ENCODE measurements at places on chromosomes 2 and 18.

- no peak for DNase-seq
Measured at GRCh38 chr2:6864923-6865345, 773 bp downstream of the CMPK2 start.

- DNase-seq = no peak
Measured at GRCh38 chr2:205369813-205370212, 312.5 kb upstream of the NRP2 start.

- DNase-seq = no peak
Measured at GRCh38 chr2:120641366-120641771, 94.3 kb upstream of the GLI2 start.

- DNase-seq = no peak
Measured at GRCh38 chr2:227813562-227814353, at the start of gene CCL20. Gene CCL20 (plus strand): TSS chr2:227813842. CDS start chr2:227813912, 70 bp downstream.

DNA sequence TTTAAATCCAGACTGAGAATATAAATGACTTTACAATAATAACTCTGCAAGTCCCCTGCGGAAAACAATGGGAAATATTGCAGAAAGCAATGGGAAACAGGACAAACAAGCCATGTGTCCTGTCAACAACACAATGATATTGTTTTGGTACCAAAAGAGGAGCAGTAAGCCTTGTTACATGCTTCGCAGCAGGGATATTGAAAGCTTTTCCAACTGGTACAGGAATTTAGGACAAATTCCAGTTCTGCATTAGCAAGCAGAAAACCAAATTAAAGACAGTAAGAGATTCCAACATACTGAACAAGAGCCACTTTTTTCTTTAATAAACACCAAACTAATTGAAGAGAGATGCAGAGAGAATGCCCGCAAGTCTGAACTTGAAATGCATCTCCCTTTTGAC lies 30.0 kb downstream of the FRZB start:
- DNase-seq = no peak

GRCh38 chr2:226738821-226739544 lies 60.6 kb downstream of the IRS1 start:
- DNase-seq = no peak

DNA sequence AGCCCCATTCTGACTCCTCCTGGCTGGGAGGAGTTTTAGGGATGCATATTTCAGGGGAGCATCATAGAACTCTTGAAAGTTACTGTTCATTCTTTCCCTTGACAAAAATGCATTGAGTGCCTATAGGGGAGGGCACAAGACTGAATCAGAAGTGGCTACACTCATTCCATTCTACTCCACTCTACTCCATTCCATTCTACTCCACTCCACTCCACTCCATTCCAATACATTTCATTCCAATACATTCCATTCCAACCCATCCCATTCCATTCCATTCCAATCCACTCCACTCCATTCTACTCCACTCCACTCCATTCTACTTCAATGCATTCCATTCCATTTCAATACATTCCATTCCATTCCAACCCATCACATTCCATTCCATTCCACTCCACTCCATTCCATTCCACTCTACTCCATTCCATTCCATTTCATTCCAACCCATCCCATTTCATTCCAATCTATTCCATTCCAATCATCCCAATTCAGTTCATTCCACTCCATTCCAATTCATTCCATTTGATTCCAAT lies 110.8 kb downstream of the LOXHD1 start:
- DNase-seq = no peak

- DNase-seq = no peak
Measured at GRCh38 chr2:111100765-111101162, 19.9 kb upstream of the BCL2L11 start.

GRCh38 chr2:147030966-147031720 lies 813.7 kb upstream of the ACVR2A start:
- no peak for DNase-seq

GRCh38 chr2:102253140-102253752 lies 58.1 kb upstream of the IL1RL1 start:
- no peak for DNase-seq

- DNase-seq = no peak
Measured at GRCh38 chr2:181812106-181812743, 79.3 kb upstream of the ITPRID2 start.

DNA sequence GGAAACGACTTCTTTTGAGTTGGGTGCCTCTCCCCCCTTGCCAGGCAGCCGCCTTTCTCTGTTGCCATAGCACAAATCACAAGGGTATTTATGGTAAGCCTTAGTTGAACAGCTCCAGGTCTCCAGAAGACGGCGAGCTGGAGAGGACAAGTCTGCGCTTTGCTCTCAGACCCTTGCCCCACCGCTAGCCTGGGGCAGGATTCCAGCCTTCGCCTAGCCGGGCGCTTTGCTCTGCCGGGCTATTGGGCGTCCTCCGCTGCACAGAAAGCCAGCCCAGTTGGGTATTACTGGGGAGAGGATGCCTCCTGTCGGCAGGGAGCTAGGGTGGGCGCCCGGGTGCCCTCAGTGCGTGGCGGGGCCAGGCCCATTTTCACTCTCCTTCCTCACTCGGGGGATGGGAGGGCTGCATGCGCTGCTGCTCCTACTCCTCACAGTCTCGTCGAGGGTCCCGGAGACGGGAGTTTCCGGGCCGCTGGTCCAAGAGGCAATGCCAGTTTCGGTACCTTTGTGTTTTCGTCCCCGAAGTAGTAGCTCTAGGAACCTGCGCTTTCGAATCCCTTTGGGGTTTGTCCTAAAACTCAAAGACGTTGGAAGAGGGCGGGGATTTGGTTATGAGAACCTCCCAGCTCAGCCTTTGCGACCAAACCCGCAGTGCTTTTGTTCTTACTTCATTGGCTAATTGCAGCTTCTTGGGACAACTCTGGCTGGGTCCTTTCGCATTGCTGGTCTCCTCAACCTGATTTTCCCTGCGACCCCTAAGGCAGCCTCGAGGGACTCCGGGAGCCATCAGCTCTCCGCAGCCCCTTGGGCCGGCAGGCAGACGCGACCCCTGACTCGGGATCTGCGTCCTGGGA lies 3.6 kb upstream of the DLX2 start:
- no peak for DNase-seq

DNA sequence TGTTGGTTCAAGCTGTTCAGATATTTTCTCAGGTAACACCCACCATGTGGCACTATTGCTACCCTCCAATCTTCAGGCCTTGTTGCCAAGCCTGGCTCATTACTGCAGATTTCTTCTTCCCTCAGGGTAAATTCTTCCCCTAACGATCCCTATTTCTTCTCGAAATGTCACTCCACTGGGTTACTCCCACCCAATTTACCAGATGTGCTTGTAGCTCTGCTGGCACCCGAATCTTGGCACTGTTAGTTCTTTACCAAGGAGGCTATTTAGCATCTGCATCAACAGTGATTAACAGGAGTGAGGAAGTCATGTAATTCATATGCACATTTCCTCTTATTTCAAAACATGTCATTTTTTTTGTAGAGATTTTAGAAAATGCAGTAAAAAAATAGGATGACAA lies 217.1 kb upstream of the CYRIA start:
- no peak for DNase-seq

GRCh38 chr2:127052057-127052770 lies 54.7 kb downstream of the BIN1 start:
- no peak for DNase-seq

GRCh38 chr2:149422337-149422990 lies 92.1 kb downstream of the LYPD6 start:
- DNase-seq = no peak

- no peak for DNase-seq
Measured at GRCh38 chr2:2146969-2147900, 183.8 kb downstream of the MYT1L start.

DNA sequence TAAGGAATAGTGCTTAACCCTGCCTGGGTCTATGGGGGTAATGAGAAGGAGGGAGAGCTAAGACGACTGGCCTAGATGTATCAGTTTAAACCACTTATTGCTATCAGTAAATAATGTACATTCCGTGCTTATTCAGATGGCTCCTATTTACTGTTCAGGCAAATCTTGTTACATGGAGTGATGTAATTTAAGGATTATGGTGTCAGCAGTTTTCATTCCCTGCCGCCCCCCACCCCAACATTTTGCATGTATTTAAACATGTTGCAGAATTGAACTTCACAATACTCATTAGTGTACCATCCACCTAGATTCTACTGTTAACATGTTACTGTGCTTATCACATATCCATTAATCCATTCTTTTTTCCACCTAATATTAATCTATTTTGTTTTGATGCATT lies 11.7 kb downstream of the AGPS start:
- DNase-seq = no peak

All from stimulated activated CD8-positive, alpha-beta memory T cell treated with anti-CD3 and anti-CD28 coated beads, Interleukin-15, amount 100 ng/mL, for 4 hours (primary cell).